ENCODE measurements at places on chromosomes 3 and 15. TPM values are rescaled to one million over a fixed set of nuclear protein-coding genes. Genes with fewer than 3 reads are reported as not detected.

Gene CNTN4
- not detected for total RNA-seq

Gene SPTBN5
- 0.69 TPM for total RNA-seq

Gene PRR20G
- total RNA-seq: not detected

Gene LMCD1
- 31.2 TPM for total RNA-seq

Gene ST8SIA2
- 12.7 TPM for total RNA-seq

Gene SCN11A
- total RNA-seq: not detected

Gene ATP13A5
- not detected for total RNA-seq

Gene FBN1
- 109 TPM for total RNA-seq

Gene CHRNA7
- 0.63 TPM for total RNA-seq

Gene SAMMSON
- total RNA-seq: not detected

Gene FOXB1
- not detected for total RNA-seq

Gene GREM1
- total RNA-seq: 138 TPM

Gene MAGEL2
- 0.38 TPM for total RNA-seq

Gene AMIGO3
- 2.3 TPM for total RNA-seq

GRCh38 chr3:117150628-117151027 lies 441.0 kb downstream of the TUSC7 start:
- no peak for DNase-seq

GRCh38 chr3:23611737-23612295 lies 193.9 kb upstream of the UBE2E1 start:
- DNase-seq: peak; percentile 66

DNA sequence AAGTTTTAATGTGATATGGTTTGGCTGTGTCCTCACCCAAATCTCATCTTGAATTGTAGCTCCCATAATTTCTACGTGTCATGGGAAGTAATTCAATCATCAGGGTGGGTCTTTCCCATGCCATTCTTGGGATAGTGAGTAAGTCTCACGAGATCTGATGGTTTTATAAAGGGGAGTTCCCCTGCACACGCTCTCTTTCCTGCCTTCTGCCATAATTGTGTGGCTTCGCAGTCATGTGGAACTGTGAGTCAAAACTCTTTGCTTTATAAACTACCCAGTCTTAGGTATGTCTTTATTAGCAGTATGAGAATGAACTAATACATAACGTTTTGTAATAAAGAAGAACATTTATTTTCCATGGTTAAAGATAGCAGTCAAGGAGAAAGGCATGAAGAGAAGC lies 39.2 kb upstream of the GOLIM4 start:
- DNase-seq: peak; percentile 20

DNA sequence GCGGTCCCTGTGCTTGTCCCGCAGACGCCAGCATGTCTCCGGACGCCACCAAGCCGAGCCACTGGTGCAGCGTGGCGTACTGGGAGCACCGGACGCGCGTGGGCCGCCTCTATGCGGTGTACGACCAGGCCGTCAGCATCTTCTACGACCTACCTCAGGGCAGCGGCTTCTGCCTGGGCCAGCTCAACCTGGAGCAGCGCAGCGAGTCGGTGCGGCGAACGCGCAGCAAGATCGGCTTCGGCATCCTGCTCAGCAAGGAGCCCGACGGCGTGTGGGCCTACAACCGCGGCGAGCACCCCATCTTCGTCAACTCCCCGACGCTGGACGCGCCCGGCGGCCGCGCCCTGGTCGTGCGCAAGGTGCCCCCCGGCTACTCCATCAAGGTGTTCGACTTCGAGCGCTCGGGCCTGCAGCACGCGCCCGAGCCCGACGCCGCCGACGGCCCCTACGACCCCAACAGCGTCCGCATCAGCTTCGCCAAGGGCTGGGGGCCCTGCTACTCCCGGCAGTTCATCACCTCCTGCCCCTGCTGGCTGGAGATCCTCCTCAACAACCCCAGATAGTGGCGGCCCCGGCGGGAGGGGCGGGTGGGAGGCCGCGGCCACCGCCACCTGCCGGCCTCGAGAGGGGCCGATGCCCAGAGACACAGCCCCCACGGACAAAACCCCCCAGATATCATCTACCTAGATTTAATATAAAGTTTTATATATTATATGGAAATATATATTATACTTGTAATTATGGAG lies 79.1 kb downstream of the SMAD6 start:
- DNase-seq: no peak

- DNase-seq: peak; percentile 72
Observed at GRCh38 chr3:24704496-24704895, 209.8 kb upstream of the THRB start.

- no peak for DNase-seq
Observed at GRCh38 chr3:49006408-49007067, 653 bp upstream of the WDR6 start.

DNA sequence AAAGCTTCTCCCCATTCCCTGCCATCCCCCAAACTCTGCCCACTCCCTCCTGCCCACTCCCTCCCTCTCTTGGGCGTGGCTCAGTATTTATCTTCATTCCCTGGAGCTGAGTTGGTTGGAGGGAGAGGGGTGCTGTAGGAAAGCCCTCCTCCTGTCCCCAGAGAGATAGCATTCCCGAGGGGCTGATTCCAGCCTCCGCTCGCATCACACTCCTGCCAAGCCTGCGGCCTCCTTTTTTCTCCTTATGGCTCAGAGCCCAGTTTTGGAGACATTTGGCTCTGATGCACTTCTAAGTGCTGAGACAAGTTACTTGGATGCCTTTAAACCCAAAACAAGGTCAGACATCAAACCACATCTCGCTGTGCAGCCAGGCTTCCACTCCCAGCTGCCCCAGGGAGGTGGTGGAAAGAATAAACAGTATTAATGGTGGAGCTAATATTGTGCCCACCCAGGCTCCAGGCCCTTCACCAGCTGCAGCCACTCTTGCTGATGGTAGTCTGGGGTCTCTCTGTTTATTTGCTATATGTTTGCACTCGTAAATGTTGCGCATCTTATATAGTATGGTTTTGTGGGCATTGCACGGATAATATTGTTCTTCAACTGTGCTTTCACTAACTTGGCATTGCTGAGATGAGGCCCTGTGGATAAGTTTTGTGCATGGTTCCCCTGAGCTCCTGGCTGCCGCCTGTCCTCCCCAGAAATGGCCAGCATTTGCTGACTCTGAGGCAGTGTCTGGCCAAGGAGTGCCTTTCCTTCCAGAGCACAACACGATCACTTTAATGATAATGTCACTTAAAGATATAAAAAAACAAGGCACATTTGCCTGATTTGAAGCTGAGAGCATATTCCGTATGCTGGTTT lies 157.2 kb downstream of the LRRC28 start:
- peak; percentile 53 for DNase-seq

- DNase-seq: no peak
Observed at GRCh38 chr3:41188306-41188705, 11.0 kb upstream of the CTNNB1 start.

DNA sequence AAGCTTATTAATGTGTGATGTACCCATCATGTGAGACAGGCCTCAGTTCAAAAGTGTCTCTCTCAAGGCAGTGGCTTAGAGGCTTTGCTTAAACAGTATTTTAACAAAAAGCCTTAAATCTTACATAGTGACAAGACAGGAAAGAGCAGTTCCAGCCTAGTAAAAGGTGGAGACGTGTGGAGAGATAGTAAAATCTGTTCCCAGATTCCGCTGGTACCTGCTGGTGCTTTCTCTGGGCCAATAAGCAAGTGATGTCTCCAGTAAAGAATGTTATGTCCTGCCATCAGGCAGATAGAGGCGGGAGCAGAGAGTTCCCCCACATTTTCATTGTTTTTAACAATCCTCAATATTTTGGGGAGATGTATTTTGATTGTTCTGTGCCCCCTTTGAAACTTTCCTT lies 135.0 kb downstream of the VPS8 start:
- DNase-seq: no peak

GRCh38 chr15:50944672-50945071 lies 36.2 kb downstream of the AP4E1 start:
- no peak for DNase-seq

GRCh38 chr15:60162968-60163355 lies 158.9 kb downstream of the FOXB1 start:
- DNase-seq: no peak

- DNase-seq: peak; percentile 72
Observed at GRCh38 chr15:69132977-69133861, 27.2 kb upstream of the GLCE start.

DNA sequence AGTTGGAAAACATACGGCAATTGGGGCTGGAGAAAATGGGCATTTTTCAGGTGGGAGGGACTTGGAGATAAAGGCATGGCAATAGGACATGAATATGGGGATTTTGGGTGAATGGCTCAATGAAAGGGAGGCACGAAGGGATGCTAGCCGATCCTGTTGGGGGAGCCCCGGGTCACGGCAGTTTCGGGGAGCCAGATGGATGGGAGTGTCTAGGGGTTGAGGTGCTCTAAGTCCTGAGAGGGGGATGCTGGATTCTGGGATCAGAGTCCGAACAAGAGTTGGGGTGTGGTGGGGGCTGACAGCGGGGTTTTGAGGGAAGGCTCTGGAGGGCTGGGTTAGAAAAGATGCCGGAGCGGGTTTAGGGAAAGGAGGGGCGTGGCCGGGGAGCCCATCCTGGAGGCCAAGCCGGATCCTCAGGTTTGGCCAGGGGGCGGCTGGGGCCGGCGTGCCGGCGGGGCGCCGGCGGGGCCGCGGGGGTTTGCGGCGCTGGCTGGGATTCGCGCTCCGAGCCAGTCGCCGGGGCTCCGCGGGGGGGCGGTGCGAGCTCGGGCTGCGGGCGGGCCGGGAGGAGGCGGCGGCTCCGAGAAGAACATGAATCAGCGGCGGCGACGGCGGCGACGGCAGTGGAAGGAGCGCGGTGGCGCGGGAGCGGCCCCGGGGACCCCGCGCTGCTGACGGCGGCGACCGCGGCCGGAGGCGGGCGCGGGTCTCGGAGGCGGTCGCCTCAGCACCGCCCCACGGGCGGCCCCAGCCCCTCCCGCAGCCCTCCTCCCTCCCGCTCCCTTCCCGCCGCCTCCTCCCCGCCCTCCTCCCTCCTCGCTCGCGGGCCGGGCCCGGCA lies at the start of gene TYRO3:
TYRO3 (plus strand) TSS at position 813 of the 839 bp plus-strand sequence. CDS start 46 bp downstream, outside the sequence.
- peak; percentile 32 for DNase-seq

GRCh38 chr3:87101861-87102625 lies 111.1 kb upstream of the VGLL3 start:
- no peak for DNase-seq

DNA sequence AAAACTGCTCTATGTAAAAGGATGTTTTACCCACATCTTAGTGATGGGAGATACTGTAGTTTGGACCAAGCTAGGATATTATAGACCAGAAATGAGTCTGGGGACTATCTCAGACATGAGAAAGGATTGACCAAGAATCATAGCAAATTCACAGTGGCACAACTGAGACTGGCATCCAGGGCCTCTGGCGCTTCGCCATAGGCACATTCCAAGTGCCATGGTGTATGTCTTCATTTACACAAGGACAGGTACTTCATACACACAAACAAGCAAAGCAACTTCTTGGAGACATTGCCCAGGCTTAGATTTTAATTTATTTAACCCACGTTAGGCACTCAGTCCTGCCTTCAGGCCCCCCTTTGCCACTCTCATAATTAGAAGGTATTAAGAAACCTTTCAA lies 28.9 kb downstream of the CACNA1D start:
- no peak for DNase-seq

- DNase-seq: no peak
Observed at GRCh38 chr3:69483449-69483848, 97.6 kb upstream of the FRMD4B start.

DNA sequence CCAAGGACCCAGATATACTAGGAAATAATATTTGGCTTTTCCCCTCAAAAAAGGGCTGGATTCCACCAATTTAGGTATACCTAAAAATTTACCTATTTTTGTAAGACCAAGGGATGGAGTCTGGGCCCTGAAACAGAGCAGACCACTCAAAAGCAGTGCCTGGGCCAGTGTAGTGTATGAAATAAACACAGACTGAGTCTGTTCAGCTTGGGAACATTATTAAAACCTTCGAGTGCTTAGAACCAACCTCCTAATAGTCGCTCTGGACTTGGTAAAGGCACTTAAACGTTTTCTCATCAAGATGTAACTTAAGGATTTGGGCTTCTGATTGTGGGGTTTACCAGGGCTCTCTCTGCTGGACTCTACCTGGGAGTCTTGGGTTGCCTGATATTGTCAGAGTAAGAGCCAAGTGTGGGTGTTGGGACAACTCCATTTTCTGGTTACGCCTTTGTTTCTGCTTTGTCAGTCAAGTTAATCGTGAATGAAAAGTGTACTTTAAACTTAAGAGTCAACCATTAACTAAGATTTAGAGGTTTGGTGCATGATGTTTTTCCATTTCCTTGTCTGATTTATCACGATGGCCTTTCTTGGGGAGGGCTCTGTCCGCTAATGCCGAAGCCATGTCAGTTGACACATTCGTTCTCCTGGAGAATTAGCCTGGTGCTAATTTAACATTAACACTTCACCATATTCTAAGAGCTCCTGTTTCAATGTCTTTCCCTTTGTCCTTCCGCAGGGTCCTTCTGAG lies 221.0 kb upstream of the TPM1 start:
- DNase-seq: no peak

DNA sequence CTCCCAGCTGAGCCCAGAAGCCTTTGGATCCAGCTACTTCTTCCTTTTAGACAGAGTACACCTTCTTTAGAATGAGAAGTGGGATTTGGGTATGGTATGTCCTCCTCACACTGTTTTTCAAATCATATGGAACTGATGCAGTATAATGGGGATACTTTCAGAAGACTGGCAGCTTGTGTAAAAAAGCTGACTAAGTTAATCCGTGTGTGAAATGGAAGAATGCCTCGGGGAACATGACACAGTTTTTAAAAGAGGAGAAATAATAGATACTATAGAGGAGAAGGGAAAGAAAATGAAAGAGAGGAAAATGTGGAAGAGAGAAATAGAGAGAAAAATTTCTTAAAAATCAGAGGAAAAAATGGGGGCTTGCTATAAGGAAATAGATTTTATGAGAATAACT lies 47.7 kb downstream of the TUSC7 start:
- DNase-seq: no peak

DNA sequence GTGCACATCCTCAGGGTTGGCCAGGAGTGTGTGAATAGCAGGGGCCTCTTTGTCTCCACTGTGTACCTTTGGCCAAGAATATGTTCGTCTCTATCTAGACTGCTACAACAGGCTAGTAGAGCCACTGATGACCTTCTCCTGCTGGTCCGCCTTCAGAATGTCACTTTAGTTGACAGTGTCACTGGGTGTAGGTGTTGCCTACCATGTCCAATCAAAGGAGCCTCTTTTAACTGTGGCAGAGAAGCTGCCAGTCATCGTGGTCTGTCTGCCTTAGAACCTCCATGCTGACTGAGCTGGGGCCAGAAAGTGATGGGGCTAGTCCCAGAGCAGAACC lies 40.1 kb downstream of the OXSR1 start:
- DNase-seq: no peak

- no peak for DNase-seq
Observed at GRCh38 chr15:86038491-86038890, 41.2 kb upstream of the AGBL1 start.

- no peak for DNase-seq
Observed at GRCh38 chr3:35785234-35785888, 146.0 kb downstream of the ARPP21 start.

- DNase-seq: no peak
Observed at GRCh38 chr15:28955160-28955992, 69.6 kb downstream of the APBA2 start.

All from LHCN-M2 (cell line).